ENCODE measurements at places on chromosomes 2 and 18.

- no peak for DNase-seq
Observed at GRCh38 chr2:48915884-48916283, 160.4 kb upstream of the LHCGR start.

DNA sequence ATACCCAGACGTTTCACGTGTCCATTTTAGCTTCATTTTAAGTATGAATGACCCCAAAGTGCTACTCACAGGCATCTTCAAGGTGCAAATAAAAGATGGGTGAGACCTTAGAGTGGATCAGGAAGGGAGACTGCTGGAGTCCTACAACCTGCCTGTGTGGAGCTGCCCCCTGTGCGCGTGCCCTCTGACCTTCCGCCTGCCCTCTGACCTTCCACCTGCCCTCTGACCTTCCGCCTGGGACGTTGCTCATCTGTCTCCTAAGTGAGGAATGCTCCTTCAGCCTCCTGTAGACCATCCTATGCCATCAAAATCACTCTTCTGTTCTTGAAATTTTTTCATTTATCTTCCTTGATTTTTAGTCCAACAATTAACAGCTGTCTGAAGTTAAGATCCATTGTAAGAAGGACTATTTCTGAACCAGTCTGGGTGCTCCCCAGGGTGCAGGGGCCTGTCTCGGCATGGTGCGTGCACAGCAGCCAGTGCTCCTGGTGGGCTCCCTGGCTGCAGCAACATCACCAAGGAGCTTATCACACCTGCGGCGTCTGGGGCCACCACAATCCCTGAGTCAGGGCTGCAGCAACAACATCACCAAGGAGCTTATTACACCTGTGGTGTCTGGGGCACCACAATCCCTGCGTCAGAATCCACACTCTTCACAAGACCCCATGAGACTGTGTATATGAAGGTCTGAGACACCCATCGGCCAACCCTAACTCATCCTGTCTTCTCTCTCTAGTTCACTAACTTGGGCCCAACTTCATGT is 86.0 kb downstream of the TPO start:
- DNase-seq: no peak

GRCh38 chr2:229027353-229028105 is 243.6 kb downstream of the PID1 start:
- DNase-seq: no peak

- no peak for DNase-seq
Observed at GRCh38 chr2:196234672-196235071, 63.3 kb upstream of the STK17B start.

GRCh38 chr18:55119016-55119415 is 159.8 kb upstream of the CCDC68 start:
- DNase-seq: no peak

GRCh38 chr2:48251437-48252148 is 278.4 kb upstream of the STON1 start:
- DNase-seq: no peak

DNA sequence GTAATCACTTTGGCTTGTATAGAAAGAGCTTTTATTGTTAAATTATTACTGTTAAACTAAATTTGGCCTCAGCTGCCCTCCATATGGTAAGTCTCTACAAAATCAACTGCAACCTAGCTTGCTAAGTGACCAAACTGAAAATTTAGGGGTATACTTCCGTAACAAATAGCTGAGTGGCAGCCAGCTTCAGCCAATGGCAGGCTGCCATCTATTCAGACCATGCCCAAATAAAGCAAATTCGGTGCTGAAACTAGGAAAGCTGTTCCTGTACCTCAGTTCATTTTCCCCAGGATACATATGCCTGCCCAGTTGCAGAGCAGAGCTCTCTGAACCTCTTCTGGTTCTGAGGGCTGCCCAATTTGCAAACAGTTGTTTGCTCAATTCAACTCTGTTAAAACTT is 94.8 kb downstream of the EML6 start:
- no peak for DNase-seq

GRCh38 chr2:173568054-173568453 is 213.4 kb downstream of the CDCA7 start:
- DNase-seq: peak; percentile 15

DNA sequence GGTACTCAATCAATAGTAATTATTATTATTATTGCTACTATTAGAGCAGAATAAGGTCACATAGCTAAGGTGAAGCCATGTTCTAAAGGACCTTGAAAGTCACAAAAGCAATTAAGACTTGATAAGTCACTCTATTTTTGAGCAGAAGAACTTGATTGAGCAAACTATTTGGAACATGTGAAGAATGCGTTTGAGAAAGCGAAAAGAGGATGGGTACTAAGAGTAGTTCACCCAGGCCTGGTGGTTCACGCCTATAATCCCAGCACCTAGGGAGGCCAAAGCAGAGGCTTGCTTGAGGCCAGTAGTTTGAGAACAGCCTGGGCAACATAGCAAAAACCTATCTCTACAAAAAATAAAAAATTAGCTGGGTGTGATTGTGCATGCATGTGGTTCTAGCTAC is 7.2 kb upstream of the RTN4 start:
- no peak for DNase-seq

- no peak for DNase-seq
Observed at GRCh38 chr18:38909972-38910371, 1344.4 kb upstream of the CELF4 start.

DNA sequence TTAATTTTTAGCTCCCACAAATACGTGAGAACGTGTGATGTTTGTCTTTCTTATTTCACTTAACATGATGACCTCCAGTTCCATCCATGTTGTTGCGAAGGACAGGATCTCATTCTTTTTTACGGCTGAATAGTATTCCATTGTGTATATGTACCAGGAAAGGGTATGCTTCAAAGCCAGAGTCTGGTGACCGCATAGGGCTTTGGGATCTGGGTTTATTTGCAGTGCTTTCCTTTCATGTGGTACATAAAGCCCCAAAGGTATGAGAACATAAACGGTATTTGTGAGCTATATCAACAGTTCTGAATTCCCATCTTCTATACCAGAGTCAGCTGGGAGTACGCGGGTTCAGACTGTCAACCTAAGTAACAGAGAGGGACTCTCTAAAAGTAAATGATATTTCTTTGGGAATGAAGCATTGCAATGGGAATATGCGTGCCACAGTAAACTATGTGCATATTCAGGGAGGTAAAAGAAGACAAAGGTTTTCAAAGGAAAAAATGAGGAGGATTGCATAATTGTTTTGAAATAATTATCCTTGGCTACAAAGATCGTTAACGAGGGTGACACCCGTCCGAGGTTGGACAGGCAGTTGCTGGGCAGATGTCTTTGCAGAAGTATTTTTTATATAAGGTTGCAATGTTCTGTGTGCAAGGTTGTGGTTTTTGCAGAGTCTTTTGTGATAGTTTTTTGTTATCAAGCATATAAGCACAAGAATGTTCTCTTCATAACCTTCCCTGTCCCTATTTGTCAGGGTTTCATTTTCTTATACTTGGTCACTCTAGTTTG is 24.4 kb downstream of the CRYGD start:
- DNase-seq: no peak
